ENCODE measurements at places on chromosomes 6 and 20.

GRCh38 chr20:38162878-38163875, 1.9 kb downstream of the TGM2 start:
- DNase-seq: no peak

DNA sequence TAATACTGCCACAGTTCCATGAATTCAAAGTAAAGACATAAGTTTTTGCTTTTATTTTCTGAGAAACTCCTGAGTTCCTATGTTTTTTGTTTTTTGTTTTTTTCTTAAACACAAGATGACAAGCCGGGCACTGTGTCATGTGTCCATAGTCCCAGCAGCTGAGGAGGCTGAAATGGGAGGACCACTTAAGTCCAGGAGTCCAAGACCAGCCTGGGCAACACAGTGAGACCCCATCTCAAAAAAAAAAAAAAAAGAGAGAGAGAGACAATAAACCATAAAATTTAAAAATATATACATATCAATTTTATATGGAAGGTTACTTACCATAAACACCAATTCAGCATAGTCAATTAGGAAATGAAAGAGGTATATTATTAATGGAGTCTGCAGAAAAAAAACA, 31.9 kb downstream of the PIGU start:
- no peak for DNase-seq

- DNase-seq: no peak
These were observed 72.1 kb downstream of the MAP3K5 start for GRCh38 chr6:136720045-136720770.

- DNase-seq: no peak
These were observed 73.6 kb downstream of the MYLK4 start for GRCh38 chr6:2677080-2677593.

DNA sequence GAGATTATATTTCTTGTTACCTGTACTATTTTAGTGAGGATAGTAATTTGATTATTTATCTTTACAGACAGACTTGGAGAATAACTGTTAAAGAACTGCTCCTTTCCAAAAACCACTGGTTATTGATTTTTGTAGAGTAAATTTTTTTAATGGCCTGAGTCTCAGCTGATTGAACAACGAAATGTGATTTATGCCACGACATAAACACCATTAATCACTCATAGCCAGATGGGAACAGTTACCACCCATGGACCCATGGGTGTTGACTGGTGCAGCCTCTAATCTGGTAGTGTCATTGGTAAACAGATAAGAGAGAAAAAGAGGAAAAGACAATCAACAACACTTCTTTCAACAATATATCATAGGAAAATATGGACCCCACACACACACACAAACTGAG, 101.4 kb upstream of the BEND6 start:
- no peak for DNase-seq

DNA sequence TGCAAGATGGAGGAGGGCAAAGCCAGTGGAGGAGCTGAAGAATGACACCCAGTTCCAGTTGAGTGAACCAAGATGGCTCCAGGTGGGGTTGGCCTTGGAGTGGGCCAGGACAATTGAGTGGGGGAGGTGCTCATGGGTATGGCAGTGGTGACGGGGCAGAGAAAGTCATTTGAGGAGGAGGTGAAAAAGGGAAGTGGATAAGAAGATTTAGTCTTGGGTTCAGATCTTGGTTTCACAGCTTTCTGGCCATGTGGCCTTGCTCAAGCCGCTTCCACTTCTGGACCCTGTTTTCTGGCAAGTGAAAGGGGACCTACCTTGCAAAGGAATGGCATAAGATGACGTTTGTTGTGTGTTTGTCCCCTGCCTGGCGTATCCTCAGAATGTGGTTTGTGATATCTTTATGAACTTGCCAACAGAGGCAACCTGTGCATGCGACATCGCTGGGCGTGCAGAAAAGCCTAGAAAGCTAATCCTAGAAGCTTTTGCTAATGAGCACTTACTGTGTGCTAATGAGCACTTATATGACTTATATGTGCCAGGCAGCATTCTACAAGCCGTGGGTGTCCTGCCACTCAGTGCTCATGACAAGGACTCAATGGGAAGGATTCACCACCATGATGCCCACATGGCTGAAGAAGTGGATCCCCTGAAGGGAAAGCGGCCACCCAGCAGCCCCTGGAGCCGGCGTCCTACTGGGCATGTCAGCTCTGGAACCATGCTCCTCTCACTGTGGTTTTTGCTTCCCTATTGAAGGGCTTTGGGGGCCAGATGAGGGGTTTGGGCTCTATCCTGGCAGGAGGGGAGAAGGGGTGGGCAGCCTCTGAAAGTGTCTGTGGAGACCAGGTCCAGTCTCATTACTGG, 23.6 kb upstream of the STX16 start:
- no peak for DNase-seq

DNA sequence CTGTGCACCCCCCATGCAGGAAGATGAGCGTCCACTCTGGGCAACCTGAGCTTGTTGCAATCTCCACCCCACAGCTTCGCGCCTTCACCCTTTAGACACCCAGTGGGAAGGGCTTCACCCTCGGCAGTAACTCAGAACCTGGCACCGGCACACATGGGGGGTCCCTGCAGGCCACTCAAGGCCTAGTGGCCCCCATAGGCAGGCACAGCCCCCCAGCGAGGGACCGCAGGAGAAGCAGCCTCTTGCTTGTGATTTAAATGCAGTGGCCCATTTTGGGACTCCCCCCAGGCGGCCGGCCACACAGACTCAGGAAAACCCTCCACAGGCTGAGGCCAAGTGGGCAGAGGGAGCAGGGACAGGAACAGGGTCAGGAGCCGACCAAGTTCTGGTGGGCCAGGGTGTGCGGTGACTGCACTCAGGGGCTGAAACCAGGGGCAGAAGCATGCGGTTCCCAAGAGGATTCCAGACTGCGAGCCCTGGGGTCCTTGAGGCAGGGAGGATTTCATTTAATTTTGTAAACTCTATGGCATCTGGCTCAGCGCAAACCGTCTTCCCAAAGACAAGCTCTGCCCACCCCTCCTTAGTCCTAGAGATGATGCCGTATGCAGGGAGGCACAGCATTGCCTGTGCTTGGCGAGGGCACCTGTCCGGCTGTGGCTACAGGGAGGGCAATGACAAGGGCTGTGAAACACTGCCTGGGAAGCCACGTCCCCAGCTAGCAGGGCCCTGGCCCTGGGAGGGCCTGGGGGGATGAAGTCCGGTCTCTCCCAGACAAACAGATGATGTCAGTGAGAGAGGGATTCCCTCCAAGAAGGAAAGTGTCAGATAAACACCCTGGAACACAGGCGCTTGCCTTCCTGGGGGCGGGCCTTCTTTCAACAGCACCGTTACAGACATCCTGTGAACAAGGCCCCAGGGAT, 52.9 kb upstream of the GPR31 start:
- DNase-seq: no peak

GRCh38 chr20:1164871-1165270, 19.9 kb downstream of the TMEM74B start:
- no peak for DNase-seq

DNA sequence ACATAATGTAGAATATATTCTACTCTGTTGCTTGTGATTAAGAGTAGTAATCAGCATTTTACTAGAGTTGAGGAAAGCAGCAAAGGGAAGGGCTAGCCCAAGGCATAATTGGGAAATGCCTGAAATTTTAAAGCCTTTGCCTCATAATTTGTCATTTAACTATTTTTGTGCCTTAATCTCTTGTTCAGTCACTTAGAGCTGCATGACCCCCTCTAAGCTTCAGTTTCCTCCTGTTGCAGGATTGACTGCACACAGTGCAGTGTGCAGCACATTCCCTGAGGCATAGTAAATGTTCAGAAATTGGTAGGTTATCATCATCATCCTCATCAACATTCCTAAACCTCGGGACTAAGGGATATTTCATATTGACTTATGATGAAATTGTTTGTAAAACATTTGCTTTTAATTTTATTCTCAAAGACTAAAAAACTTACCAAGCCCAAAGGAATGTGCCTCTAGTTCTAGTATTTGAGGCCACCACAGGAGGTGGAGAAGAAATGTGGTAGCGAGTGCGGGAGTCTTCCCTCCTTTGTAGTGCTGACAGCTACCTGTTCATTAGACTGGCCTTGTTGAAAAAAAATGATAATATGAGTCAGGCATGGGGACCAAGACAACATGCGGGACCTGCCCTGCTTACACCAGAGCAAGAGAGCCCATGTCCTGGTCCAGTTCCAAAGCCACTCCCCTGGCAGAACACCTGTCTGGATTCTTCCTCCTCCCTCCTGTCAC, 14.8 kb upstream of the TENT5A start:
- no peak for DNase-seq

DNA sequence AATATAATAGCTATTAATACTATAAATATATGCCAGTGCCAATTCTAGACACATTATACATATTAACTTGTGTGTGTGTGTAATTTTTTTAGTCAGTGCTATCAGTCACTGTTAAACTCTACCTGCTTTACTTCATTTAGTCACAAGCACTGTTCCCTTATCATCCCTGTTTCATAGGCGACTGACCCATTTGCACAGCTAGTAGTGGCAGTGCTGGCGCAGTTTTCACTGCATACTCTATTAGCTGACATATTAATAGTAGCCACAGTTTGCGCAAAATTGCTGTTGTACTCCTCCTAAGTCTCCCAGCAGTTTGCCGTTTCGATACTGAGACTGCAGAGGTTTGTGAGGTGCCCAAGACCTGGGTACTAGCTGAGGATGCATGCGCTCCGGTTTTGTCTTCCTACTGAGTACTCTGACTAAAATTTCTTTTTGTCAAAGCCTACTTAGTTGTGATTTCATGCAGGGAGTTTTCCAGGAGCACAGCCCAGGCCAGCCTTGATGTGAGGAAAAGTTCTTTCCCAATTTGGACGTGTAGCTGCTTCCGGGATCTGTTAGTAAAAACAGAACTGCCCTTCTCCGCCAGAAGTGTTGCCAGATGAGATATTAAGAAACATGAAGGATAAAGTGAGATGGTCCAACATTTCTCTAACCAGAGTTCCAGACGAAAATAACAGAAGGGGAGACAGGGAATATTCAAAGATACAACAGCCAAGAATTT, 5.6 kb downstream of the BAG2 start:
- no peak for DNase-seq

DNA sequence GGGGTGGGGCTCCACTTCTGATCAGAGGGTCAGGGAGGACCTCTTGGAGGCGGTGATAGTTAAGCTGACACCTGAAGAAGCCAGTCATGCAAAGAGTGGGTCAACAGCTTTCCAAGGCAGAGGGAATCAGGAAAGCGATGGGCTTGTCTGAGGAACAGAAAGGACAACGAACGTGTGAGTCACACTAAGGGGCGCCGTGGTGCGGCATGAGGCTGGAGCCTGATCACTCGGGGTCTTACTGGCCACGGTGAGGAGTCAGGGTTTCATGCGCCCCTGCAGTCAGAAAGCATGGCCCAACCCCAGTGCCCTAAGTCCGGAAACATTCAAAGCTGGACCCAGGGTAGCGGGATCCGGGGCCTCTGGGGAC, 50.6 kb upstream of the SLC32A1 start:
- no peak for DNase-seq

- no peak for DNase-seq
These were observed 52.5 kb upstream of the TAGAP start for GRCh38 chr6:159097256-159097655.

DNA sequence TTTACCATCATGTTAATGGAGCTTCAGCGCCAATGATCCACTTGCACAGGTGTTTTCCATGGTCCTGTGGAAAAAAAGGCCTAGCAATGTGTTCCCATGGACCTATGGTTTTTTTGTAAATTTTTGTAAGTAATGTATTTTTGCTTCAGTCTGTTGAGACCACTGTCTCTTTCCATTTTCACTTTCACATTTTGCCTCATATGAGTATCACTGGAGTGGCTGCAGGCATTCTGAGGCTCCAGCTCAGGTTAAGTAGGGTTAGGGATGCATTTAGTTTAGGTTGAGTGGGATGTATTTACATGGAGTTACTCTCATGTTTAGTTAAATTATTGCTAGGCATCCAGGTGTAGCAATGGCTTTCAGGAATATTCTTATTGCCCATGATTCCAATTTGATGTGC, 19.2 kb upstream of the LMBRD1 start:
- DNase-seq: no peak

GRCh38 chr6:112155886-112156285, 68.5 kb downstream of the FAM229B start:
- DNase-seq: no peak

DNA sequence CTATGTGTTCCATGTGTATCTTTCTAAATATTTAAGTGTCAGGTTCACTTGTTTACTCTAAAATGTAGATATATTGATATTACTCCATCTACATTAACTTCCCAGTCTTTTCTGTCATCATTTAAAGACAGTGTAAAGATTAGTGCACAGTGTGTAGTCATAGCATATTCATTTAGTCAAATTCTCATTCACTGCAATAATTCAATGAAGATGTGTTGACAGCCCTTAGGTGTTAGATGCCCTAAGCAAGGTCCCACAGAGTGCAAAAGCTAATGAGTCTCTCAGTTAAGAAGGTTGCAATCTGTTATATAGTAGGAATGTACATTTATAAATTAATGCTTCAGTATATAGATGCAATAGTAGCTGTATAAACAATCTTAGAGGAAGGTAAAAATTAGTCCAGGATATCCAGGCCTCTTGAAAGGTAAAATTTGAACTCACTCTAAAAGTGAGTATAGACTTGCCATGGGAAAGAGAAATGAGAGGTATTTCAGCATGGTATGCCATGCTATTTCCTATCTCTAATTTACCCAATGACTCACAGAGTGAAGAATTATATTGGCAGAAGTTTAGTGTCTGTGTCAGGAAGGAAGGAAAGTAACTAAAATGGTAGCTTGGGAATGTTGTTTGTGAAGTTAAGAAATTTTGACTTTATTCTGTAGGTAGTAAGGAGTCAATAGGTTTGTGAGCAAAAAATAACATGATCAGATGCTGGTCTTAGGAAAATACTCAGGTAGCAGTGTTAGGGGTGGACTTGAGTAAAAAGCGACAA, 969.9 kb upstream of the CITED2 start:
- DNase-seq: no peak

GRCh38 chr20:33470457-33470856, 19.4 kb upstream of the CBFA2T2 start:
- DNase-seq: no peak

DNA sequence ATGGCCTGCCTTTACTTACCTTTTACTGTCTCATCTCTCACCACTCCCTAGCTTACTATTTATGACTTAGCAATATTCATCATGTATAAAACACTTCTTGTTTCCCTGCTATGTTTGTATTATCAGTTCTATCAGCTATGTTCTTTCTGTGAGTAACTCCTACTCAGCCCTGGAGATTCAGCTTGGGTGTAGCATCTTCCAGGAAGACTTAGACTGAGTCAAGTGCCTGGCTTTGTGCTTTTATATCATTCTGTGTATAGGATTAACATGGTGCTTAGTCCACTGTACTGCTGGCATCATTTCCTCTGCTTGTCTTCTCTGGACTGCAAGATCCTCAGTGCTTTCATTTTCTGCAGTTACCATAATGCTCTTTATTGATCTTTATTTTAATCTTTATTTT, 257.8 kb downstream of the BTBD3 start:
- no peak for DNase-seq

Data from NCI-H1105 (cell line).